Inflammatory macrophage treated with lipopolysaccharide for 1 hour (primary cell): ENCODE measurements at places on chromosomes 11 and 22.

DNA sequence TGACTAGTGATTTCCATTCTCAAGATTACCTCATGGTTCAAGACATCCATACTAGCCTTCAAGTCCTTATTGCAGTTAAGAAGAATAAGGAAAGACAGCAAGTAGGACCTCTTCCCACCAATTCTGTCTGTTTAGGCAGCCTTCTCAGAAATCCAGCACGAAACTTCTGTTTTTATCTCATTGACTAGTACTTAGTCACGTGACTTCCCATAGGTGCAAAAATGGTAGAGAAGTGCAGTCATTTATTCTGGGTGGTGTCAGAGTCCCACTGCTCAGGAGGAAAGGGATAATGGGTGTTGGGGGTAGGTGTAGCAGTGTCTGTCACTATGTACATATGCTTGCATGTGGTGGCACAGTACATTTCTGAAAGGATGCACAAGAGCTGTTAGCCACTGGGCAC, 57.7 kb upstream of the SORL1-AS1 start:
- DNase-seq, result no peak

GRCh38 chr11:11148104-11148509, 204.9 kb downstream of the CSNK2A3 start:
- no peak for DNase-seq

GRCh38 chr22:46065691-46066454, 84.5 kb upstream of the PPARA start:
- DNase-seq, result no peak

DNA sequence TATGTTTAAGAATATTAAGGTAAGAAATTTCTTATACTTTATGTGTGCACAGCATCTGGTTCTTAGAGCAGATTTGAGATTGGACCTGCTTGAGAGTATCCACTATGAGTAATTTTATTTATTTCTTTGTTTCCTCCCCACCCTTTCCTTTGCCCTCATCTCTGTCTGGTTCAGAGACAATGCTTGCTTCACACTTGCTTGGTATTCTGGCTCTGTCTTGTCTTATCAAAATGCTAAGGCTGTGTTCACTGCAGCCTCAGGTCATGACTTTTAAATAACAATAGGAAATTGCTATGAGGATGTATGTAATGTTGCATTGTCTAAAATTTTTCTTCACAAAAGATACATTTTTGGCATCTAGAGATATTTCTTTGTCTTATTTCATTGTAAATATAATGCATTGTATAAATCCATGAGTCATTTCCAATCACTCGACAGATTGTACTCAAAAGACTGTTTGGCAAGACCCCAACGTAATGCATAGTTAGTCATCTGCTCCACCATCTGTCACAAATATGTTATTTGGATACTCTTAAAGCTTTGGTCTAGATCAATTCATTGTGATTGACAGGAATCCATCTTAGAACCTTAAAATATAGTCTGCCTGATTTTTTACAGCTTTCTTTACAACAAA, 395.7 kb downstream of the AASDHPPT start:
- DNase-seq, result no peak

DNA sequence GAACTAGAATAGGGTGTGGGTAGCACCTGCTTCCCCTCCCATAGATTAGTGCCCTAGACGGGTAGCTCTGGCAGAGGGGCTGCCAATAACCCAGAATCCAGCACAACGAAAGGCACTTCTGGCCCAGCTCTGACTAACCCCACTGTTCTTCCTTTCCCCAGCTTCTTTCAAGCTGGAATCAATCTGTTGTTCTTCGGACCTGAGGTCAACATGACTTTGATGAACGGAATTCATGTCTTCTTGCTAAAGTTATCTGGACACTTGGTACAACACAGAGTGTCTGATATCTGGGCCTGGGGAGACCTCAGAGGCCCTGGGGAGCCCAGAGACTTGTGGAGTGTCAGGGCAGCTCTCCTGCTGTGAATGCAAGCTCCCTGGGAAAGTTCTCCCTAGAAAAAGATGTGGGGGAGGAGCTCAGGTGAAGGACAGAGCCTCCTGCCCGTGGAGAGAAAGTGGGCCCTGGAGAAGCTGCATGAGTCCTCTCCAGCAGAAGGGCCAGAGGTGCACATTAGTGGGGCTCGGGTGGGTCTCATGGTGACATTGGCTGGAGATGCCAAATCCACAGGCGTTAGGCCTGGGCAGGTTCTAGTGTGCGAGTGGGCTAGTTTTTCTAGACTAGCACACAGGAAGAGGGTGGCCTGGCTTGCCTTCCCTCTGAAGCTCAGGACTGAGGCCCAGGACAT, 6.3 kb downstream of the KCNJ11 start:
- DNase-seq, result no peak
